ENCODE measurements at places on chromosomes 12 and 14.
A peak's percentile ranks its signal among the peaks of the same experiment; 100 is the strongest.

DNA sequence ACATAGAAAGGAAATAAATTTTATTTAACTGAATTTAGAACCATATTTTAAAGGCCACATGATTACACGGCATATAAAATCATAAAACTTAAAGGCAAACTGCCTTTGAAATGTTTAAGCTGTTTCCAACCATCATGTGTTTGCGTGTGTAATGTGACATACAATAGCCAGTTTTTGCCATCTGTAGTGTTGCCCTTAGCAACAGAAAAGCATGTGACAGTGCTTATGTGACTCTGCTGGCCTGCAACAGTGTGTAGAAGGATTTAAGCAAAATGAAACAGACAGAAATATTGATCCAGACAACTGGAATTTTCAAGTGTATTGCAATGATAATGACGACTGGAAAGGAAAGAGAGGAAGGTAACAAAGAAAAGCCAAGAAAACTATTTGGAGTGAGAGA, 49.5 kb downstream of the TSPAN19 start:
- no peak for DNase-seq

GRCh38 chr14:76100236-76100635, 51.5 kb upstream of the GPATCH2L start:
- no peak for DNase-seq

DNA sequence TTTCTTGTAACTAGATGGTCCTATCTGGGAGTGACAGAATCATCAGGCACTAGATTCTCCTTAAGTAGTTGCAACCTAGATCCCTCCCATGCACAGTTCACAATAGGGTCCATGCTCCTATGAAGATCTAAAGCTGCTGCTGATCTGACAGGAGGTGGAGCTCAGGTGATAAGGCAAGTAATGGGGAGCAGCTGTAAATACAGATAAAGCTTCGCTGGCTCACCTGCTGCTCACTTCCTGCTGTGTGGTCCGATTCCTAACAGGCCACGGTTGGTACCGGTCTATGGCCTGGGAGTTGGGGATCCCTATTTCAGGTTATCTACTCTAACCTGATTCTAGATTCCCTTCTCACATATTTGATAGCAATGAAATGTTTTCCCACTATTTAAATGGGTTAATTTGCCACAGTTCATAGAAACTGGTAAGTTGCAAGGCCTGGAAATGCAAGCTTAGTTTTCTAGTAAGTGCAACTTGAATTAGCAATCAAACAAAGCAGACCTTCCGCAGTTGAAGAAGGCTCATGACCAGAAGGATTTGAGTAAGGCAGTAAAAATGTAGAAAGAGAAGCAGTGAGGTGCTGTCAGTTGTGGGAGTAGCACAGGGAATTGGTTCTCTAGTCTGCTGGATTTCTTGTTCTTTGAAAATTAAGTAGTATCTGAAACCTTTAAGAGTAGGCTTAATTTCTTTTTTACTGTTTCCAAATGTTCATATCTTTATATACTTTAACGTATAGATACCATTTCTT, 332.3 kb downstream of the EGLN3 start:
- DNase-seq, result no peak

DNA sequence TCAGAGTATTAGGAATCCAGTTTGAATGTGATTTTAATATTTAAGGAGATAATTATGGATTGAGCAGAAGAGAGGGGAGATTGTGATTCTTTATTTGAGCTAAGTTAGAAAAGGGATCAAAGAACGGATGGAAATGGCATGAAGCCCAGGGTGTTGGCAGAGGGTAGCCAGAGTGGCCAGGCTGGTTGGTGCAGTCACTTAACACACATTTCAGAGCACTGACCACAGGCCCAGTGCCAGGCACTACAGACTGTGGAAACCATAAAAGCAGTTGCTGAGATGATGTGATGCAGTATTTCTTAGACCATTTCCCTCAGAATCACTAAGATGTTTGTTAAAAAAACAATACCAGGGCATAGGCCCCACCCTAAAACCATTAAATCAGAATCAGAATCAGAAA, 167.7 kb upstream of the AMIGO2 start:
- no peak for DNase-seq

DNA sequence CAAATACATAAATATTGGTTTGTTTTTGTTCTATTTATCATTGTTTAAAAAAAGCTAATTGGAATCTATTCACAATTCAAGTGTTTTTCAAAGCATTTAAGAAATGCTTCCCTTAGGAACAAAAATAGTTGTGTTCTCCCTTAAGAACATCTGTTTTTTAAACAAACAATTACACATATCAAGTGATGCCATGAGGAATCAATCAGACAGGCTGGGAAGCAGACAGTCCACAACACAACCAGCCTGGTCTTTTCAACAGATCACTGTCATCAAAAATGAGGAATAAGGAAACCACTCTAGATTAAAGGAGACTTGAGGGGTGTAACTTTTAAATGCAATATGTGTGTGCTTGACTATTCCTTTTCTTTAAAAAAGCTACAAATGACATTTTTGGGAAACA, 25.5 kb downstream of the GALC start:
- no peak for DNase-seq

DNA sequence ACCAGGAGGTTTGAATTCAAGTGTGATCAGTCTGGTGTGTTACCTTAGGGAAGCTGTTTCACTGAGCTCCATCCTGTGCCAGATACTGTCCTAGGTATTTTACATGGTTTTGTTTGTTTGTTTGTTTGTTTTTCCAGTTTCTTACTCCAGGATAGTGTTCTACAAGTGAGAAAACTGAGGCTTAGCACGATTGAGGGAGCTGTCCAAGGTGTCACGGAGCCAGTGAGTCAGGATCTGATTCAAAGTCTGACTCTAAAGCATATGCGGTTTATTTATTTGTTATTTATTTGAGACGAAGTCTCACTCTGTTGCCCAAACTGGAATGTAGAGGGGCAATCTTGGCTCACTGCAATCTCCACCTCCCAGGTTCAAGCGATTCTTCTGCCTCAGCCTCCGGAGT, 79.7 kb upstream of the GNG2 start:
- DNase-seq, result peak; percentile 36

- DNase-seq, result no peak
Observed at GRCh38 chr12:26659930-26660329, 173.1 kb downstream of the ITPR2 start.

DNA sequence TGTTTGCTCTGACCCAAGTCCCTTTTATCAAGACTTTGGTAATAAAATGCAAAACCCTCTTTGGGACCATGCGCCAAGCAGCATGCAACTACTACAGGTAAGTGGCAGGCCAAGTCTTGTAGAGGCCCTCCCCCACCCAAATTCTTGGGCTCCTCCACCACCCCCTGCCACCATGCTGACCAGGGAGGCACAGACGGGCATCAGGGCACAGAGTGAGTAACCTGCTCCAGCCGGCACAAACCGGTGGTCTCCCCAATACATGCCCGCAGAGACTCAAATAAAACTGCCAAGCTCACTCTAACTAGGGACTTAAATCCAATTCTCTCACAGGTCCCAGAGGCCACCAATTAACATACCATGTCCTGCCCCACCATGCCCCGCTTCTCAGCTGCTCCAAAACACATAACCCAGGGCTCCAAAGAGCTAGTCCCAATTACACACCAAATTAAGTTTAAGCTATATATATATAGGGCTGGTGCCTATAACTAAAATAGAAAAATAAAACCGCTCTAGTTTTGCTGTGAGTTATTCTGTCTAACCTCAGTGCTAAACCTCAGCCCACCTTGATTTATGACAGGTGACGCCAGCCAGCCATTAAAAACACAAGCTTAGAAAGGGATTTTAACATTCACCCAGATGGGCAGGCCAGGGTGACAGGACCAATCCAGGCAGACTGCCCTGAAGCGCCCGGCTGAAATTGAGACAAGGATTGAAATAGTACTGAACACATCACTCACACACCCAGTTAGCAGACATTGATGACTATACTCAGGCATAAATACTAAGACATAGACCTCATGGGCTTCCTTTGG, 81.0 kb downstream of the CLMN start:
- DNase-seq, result no peak

DNA sequence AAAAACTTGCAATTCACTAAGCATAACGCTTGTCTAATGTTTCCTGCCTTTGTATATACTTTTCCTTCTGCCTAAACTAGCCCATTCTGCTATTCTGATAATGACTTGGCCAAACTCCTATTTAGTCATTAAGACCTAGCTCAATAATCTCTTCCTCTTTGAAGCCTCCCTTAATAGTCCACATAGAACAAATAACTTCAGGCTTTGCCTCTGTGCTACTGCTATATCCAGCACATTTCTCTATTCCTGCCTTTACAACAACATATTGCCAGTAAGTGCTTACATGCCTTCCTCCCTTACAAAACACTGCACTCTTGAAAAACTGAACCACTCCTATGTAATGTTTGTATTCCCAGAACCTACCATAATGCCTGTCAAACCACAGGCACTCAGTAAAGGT, 13.8 kb downstream of the PRICKLE1 start:
- DNase-seq, result no peak

GRCh38 chr14:94494085-94494484, 15.2 kb downstream of the SERPINA12 start:
- DNase-seq, result no peak

DNA sequence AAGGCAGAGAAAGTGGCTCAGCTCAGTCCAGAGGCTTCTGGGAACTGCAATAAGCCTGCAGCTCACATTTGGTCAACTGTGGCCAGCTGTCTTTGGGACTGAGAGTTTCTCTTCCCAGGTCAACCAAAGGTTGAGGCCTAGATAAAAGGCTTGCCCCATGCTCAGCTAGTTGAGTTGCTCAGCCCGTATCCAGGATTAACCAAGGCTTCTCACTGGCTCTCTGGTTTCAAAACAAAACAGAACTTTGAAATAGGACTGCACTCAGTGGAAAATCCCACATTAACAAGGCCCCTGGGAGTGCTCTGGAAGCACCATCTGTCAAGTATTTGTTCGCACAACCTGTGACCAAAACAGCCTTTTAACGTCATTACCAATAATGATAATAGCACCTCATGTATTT, 40.3 kb upstream of the NUAK1 start:
- no peak for DNase-seq

DNA sequence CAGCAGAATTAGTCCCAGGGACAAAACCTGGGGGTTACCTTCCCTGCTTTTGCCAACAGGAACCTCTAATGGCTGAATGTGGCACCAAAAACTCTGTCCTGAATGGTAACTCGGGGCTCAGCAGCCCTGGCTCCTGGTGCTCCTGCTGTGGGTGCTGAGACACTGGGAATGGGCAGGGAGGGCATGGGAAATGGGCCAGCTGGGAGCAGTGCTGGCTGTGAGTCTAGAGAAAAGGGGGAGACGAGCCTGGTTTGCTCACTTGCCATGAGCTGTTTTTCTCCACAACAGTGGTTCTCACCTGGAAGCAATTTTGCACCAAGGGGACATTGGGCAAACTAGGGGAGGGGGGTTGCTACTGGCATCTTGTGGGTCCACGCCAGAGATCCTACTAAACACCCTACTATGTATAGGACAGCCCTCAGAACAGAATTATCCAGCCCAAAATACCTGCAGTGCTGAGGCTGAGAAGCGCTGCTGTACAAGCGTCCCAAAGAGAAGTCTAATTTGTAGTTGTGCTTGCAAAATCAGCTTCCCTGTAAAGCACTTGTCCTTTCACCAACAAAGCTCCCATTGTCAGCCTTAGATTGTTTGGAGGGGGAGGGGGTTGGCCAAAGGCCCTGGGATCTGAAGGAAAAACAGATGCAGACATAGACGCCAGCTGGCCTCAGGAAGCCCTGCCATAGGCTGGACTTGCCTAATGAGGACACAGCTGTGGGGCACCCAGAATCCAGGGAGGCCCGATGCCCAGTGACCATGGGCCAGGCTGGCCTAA, 3.6 kb downstream of the LRRC74A start:
- no peak for DNase-seq

GRCh38 chr12:90020014-90020413, 311.4 kb upstream of the ATP2B1 start:
- DNase-seq, result peak; percentile 39

DNA sequence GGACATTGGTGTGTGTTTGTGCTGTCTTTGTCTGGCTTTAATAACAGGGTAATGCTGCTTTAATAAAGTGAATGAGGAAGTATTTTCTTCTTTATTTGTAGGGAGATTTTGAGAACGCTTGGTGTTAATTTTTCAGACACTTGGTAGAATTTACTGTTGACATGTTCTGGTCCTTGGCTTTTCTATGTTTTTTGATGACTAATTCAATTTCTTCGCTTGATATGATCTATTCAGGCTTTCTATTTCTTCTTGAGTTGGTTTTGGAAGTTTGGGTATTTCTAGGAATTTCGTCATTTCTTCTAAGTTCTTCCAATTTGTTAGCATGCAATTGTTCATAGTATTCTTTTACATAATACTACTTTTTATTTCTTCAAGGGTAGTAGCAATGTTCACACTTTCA, 167.8 kb downstream of the TTC6 start:
- no peak for DNase-seq

DNA sequence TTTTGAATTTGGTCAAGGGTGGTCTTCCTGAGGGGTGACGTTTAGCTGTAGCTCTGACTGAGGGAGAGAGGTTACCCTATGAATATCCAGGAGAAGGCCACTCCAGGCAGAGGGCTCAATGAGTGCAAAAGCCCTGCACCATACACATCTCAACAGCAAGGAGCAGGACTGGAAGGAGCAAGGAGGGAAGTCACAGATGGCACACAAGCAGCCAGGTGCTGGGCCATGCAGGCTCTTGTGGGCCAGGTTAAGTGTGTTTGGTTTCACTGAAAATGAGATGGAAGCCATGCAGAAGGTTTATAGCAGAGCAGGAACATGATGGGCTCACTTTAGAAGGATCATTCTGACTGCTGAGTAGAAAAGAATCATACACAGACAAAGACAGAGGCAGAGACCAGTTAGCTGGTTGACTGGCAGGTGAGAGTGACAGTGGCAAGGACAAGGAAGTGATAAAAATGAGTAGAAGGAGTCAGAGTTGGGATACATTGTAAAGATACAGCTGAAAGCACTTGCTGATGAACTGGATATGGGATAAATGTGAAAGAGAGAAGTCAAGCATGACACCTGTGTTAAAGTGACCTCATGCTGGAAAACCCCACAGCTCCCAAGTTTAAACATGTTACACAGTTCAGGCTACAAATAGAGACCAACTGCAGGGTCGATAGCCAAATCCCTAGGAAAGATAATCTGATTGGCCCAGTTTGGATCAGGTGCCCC, 81.2 kb downstream of the PRKD1 start:
- no peak for DNase-seq

- no peak for DNase-seq
Observed at GRCh38 chr14:57136669-57137328, 131.9 kb downstream of the EXOC5 start.

DNA sequence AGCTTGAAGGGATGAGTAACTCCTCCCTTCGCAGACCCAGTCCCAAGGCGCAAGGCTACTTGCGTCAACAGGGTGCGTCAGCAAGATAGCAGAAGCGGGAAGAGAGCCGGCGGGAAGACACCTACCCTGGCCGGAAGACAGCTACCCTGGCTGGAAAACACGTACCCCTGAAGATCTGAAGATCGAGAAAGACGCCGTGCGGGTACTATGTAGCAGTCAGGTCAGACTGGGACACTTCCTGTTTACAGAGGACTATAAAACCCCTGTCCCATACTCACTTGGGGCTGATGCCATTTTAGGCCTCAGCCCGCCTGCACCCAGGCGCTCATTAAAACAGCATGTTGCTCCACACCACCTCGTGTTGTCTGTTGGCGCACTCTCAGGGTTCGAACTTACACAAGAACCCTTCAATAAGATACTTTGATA, 80.9 kb downstream of the ABCD2 start:
- no peak for DNase-seq

Data from HCEC 1CT (cell line).